ENCODE measurements at places on chromosomes 2 and 18.

DNA sequence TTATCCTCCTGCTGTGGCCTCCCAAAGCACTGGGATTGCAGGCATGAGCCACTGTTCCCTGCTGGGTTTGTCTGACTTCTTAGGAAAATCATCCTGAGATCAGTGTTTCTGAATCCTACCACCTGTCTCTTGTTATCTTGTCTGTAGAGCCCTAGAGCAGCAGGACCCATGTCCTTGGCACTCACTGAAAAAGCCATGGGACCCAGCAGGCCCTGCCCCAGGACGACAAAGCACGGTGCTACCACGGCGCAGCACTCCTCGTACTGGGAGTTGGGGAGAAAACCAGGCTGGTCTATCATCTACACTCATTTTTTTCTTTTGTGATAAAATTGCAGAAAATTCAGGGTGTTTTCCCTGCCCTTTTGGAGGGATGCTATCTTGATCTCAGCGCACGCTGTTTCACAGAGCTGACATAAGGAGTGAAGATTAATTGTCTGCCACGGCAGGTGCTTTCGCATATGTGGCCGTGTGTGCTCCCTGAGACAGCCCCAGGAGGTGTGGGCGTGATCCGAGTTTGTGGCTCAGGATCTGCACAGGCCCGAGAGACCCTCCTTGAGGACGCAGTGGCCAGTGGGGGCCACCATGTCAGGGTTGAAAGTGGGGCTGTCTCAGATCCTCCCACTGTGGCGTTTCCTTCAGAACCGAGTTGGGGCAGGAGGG, 179.1 kb downstream of the LDLRAD4 start:
- no peak for DNase-seq

- no peak for DNase-seq
Measured at GRCh38 chr2:86216575-86217555, 17.6 kb downstream of the MRPL35 start.

DNA sequence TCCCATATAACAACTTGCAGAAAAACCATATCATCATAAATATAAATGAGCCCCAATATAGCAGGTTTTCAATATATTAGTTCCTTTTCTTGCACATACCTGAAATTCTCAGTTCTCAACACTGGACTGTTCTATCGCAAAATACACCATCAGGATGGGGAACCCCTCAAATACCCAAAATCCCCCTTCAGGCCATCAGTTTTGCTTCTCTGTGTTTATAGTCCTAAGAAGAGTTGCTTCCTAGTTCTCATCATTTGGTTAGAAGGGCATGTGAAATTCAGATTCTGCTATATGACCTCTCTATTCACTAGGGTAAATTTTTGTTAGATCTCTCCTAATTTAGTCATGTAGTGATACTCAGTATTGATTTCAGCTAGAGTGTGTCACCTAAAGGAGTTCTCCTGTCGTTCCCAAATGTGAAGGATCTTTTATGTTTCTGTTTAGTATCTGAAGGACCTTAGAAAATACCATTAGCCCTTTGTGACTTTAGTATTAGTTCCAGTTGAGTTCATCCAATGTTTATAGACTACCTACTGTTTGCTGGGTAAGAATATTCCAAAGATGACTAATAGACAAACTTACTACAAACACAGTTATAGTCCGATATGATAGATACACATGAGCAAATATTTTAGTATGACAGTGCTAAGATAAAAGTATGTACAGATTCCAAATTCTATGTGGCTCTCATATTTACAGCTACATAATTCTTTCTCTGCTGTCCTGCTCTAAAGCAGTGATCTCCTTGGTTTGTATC, 115.8 kb downstream of the TTC27 start:
- no peak for DNase-seq

DNA sequence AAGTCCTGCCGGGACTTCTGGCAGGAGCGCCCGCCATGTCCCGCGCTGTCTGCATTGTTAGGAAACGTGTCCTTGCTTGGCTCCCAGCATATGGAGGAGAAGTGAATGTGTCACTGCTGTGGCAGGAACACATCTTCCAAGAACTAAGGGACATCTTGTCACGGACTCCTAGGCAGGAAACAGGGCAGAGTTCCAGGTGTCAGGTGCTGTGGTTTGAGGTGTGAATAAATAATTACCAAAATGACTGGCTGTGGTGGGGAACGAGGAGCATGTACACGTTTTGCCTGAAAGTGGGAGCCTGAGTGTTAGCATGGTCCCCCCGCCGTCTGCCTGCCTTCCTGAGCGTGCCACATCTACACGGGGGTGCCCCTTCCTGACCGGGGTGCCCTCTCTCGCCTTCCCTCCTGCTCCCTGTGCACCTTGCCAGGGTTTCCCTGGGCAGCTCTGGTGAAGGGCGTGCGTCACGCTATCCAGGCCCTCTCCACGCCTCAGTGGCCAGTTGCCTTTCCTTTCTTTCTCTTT, 237.5 kb downstream of the LDLRAD4 start:
- no peak for DNase-seq

GRCh38 chr2:72415241-72415661, 267.6 kb upstream of the CYP26B1 start:
- no peak for DNase-seq

- DNase-seq: no peak
Measured at GRCh38 chr2:195289081-195289480, 367.9 kb upstream of the SLC39A10 start.

DNA sequence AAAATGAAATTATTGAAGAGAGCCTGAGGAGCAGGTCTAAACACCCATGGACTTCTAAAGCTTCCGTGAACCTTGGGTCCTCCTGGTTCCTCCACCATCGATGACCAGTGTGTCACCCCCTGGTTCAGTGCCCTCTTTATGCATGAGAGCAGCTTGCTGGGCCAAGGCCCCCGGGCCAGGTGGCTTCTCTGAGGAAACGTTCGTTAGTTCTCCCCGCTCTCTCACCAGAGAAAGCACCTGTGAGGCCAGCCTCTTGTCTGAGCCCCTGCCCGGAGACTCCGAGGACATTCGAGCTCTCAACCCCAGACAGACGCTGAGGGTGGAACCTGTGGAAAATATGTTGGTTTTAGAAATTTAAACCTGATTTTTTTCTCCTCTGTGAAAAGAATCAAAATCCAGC, 92.4 kb downstream of the GLI2 start:
- DNase-seq: no peak

DNA sequence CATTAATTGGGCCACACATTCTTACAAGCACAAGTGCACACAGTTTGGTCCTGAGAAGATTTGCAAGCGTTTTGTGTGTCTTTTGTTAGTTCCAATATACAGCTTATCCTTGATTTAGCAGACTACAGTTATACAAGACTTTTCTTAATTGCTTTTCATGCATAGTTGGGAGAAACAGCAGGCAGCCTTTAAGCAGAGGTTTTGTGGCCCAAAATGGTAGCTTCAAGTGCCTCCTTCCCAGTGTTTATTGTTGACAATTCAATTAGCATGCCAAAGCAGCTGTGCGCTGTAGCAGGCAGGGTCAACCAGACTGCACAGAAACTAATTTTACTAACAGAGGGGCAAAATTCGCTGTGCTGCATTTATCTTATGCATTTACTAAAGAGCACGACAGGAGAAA, 47.5 kb downstream of the FRZB start:
- DNase-seq: no peak

DNA sequence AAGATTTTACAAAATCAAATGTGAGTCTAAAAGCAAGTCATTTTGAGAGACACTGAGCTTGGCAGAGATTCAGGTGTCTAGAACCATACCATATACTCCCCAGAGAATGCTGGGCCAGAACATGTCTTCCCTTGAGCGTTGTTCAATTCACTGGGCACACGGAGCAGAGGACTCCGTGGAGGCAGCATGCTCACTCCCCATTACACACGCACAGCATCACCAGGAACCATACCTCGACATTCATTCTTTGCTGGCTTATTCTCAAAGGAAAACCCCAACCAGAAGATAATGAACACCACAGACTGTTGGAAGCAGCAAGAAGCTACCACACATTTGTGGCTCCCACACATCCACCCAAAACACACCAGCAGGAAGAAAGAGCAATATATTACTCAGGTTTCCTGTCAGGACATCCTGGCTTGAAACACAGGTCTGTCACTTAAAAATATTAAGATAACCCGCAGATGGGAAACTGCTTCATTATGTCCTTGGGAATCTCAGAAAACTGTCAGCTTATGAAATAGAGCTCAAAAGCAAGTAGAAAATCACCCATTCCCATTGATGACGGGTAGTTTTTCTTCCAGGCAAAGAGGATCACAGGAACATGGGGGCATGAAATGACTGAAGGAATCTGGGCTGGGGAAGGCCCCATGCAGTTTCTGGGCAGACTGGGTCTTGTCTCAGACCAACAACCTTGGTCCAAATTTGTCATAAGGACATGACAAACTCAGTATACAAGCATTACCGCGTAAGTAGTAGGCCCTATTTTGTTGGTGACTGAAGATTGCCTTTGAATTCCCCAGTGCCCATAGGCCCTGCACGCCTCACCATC, 46.4 kb downstream of the PCBP1 start:
- DNase-seq: no peak

DNA sequence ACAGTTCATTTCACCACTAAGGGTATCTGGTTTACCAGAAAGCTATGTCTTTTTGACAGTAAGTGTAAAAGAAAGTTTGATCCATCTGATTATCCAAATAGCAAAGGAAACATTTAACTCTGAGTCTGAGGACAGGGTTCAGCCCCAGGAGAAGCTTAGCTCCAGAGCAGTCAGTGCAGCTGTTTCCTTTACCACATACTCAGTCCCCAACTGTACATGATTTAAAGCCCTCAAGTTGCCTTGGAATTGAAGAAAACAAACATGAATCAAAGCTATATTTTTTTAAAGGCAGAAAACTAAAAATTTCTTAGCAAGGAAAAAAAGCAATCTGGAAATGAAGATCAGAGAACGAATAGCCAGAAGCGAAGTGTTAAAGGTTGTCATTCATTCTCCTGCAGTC, 746.0 kb downstream of the METTL4 start:
- no peak for DNase-seq

DNA sequence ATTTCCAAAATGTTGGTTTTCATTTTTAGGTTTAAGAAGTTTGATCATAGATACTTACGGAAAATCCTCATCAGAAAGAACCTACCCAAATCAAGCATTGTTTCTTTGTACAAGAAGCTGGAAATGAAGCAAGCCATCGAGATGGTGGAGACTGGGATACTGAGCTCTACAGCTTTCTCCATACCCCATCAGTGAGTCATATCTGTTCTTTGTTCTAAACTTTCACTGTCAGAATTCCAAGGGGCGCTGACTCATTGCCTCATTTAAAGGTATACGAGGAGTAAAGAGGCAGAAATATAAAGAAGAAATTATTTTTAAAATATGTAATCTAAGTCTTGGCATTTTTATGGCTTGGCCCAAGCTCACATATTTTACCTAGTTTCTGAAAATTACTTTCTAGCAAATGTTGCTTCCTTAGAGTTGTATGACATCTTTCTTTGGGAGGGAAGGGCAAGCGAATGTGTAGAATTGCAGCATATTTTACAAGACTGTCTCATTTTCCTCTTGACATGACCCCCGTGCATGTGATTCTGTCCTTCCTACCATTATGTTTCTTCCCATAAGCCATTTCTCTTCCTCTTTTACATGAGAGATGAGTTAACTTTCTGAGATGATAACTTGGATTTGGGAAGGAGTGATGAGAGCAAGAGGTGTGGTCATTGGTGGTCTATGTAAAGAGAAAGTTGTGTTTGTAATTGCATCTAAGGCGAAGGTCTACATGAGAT, 41.2 kb downstream of the SLC9A4 start:
- DNase-seq: no peak

DNA sequence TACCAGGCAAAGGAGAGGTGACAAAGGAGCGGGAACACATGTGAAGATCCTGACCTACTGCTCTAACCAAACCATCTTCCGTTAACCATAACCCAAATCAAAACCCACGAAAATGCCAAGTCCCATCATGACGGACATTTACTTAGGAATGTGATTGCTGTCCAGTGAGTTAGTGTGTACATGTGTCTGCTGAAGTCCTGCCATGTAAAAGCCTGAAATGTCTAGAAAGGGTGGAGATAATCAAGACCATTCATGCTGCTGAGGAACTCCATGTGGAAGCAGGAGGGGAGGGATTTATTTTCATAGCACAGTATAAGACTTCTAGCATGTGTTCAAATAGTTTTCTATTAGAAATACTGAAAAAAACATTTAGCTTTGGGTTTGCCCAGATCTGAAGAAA, 137.0 kb upstream of the BOD1L2 start:
- no peak for DNase-seq

GRCh38 chr2:7084601-7085000, 167.4 kb downstream of the RNF144A start:
- DNase-seq: no peak

DNA sequence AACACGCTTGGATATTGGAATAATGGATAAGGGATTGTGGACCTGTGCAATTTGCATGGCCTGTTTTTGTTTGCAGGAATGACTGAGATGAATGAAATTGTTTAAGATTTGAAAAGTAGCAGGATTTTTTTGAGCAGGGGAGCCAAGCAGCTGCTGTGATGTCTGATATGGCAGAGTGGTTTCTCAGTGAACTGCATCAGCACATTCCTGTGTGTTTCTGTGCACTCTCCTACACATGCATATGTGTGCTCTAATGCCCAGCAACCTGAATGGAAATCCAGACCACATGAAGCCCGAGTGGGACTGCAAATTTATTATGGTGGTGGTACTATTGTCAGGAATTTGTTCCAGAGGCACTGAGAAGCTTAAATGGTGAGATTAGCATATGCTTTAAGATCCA, 161.7 kb downstream of the PARD3B start:
- DNase-seq: no peak

GRCh38 chr2:69549421-69549820, 94.1 kb downstream of the AAK1 start:
- no peak for DNase-seq

- no peak for DNase-seq
Measured at GRCh38 chr2:44974064-44974715, 32.7 kb downstream of the SIX3 start.

DNA sequence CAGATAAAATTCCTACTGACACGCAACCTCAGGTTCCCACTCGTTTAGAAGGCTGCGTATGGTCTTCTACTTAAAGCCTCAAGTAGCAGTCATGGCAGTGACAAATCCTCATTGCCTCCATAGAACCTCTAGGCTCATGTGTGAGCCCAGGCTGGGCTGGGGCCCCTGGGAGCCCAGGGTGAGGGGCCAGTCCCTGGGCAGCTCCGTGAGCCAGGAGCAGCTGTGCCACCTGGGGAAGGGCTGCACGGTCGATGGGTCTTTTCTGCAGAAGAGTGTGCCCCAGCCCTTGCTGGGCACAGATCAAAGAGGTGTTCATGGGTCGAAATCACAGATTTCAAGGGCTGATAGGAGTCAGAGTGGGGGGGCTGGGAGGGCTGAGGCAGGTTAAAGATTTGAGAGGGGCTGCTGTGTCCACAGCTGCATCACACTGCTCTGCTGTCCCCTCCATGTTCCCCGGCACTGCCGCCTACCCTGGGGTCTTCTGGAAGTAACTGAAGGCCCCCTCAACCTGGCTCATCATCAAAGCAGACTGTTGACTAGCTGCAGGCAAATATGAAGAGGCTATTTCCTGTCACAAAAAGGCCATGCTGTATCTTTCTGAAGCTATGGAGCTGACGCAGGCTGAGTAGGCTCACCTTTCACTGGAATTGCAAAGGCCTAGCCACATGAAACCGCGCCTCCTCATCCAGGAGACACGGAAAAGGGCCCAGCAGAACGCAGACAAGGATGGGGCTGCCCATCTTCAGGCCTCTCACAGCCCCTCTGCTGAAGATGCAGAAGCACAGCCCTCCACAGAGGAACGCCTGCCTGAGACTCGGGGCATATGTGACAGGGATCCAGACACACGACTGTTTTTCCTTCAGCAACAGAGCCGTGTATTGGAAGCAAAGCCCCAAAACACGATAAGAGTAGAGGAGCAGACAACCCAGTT, 35.7 kb upstream of the ALPP start:
- DNase-seq: no peak

GRCh38 chr2:231018184-231018583, 19.1 kb upstream of the C2orf72 start:
- DNase-seq: no peak

GRCh38 chr18:8969639-8970390, 132.7 kb upstream of the NDUFV2 start:
- no peak for DNase-seq

Measured in heart right ventricle (tissue), 16 donors.